ENCODE measurements at places on chromosomes 7 and 10.
A peak's percentile ranks its signal among the peaks of the same experiment; 100 is the strongest.

GRCh38 chr10:3770611-3771110 lies 14.3 kb downstream of the KLF6 start:
- DNase-seq, result no peak

DNA sequence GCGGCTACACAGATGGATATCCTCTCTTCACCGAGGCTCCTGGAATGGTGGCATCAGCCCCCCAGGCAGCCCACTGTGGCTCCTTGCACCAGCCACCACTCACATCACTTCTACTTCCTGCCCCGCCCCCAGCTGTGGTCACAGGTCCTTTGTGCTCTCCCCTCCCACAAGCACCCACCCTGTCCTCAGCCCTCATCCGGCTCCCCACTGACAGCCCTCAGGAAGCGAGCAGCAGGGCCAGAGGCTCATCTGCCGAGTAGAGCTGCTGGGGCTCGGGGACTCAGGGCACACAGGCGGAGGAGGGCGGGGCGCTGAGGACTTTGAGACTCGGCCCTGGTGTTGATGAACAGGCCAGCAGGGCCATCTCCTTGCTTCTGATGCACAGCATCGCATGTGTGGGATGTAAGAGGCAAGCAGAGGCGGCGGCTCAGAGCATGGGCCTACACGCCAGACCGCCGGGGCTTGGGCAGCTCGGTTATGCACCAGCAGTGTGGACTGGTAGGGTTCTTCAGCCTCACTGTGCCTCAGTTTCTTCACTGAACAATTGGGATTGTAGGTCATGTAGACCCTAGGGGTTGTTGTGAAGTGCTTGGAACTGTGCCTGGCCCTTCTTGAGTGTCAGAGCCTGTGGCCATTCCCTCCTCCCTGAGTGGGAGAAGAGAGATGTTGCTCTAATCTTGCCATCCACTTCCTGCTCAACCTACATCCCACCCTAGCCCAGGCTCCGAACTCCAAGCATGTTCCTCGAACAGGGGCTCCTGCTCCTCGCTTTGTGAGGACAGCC lies at the start of gene PRF1:
Gene PRF1 (minus strand): TSS at position 77 of the 784 bp plus-strand sequence. CDS start 1,839 bp downstream, outside the sequence.
- DNase-seq, result peak; percentile 78

DNA sequence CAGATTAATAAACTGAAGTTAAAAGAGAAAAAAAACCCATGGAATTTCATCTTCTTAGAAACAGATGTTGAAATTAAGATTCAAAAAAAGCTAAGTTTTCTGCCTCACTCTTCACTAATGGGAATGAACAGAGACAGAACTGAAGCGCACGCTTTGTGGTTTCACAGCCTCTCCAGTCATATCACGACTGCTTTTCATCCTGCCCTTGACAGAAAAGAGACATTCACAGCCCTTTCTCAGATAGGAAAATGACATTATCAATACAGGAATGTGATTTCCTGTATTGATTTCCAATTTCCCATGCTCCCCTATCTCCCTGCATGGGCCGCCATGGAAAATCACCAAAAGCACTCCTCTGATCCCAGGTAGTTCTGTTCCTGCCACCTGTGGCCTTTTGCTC lies 108.2 kb downstream of the PFKFB3 start:
- peak; percentile 24 for DNase-seq

DNA sequence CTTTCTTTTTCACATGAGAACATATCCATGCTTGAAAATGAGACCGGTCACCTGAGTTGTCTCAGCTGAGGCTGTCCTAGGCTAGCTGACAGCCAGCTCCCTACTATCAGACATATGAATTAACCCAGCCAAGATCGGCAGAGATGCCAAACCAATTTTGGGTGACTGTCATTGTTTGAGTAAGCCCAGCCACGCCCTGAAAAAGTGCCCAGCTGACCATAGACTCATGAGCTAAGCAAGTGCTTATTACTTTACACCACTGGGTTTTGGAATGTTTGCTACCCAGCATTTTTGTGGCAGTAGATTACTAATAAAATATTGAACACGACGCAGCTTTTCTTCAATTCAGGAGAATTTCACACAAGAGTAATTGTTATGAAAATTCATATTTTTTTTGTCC lies 265.2 kb upstream of the LYZL1 start:
- no peak for DNase-seq

GRCh38 chr10:112842832-112843360 lies 107.2 kb upstream of the TCF7L2 start:
- no peak for DNase-seq

GRCh38 chr10:31803606-31804351 lies 124.9 kb downstream of the ARHGAP12 start:
- DNase-seq, result no peak

- no peak for DNase-seq
These were observed 34.0 kb downstream of the PRKAR2B start for GRCh38 chr7:107078517-107078966.

DNA sequence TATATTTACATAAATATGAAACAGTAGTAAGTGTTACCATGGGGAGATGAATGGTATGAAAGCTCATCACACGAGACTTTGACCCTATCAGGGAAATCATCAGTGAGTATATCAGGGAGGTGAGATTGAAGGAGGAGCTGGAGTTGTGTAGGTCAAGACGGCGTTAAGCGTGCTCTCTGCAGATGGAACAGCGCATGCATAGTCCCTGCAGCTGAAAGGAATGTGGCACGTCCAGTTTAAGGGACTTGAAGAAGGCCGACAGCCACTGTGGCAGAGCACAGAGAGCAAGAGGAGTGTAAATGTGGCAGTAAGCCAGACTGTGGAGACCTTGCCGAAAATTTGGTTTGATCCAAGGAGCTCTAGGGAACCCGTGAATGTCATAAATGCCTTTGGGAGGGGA lies 38.9 kb downstream of the POU6F2 start:
- DNase-seq, result no peak

DNA sequence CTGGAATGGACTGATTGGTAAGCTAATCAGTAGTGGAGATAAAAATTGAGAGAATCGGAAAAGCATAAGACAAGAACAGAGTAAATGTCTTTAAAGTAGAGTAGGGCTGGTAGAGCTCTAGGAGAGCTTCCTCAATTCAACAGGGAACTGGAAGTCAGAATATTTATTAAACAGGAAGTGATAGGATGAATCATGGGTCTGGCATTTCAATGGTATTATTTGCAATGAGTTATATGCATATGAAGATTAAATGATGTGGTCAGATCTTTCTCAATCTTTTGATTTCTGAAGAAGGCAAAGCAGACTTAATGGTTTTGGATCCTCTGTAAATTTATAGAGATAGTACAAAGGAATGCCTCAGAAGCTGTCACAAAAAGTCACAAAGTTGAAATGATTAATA lies 349.0 kb downstream of the HPSE2 start:
- DNase-seq, result no peak

- DNase-seq, result no peak
These were observed 39.9 kb downstream of the UNC5B start for GRCh38 chr10:71252220-71252619.

GRCh38 chr10:118107541-118107940 lies 60.8 kb upstream of the RAB11FIP2 start:
- DNase-seq, result no peak

DNA sequence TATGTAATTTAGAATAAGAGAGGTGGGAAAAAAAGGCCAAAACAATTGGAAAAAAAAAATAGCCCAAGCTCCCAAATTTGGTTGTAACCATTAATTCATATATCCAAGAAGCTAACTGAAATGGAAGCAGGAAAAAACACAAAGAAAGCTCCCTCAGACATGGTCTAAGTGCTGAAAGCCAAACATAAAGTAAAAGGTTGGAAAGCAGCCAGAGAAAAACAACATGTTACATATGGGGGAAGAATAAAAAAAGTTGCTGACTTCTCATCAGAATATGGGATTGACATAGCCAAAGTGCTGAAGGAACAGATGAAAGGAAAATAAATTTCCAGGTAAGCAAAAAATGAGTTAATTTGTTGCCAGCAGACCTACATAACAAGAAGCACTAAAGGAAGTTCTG lies 40.3 kb downstream of the PDZD8 start:
- no peak for DNase-seq

DNA sequence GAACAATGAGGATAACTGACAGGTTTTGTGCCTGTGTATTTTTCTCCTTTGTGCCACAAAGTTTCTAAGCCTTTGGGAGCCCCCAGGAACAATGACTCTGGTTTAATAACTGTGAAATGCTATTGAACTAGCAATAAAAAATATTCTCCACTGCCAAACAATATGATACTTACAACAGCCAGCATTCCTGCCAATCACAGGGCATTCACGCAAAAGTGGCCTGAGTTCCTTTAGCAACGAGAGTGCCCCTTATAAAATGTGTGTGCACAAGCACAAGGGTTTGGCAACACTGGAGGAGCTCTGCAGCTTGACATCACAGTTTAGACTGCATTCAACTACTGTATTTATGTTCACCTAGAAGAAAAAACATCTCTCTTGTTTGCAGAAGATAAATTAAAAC lies 412.9 kb upstream of the NFE2L3 start:
- DNase-seq, result no peak

- no peak for DNase-seq
These were observed 43.3 kb downstream of the GPR37 start for GRCh38 chr7:124722292-124722691.

GRCh38 chr10:132574783-132575319 lies 37.3 kb downstream of the INPP5A start:
- no peak for DNase-seq

DNA sequence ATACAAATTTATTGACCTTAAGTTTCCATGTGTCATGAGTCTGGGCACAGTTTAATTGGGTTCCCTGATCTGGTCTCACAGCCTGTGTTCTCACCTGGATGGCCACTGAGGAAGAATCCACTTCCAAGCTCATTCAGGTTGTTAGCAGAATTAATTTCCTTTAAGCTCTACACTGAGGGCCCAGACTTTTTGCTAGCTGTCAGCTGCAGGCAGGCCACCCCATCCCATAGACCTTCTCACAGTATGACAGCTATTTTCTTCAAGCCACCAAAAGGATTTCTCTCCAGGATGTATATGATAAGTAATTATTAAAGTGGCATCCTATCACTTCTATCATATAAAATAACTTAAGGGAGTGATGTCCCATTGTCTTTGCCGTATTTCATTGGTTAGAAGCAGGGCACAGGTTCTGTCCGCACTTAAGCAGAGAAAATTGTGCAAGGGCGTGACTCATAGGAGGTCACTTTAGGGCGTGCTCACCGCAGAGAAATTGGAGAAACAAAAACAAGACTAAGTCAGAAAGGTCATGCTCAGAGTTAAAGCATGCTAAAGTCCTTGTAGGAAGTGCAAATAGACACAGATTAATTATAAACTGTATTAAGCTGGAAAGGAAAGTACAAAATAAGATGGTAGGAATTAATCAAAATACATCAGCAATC lies 109.9 kb downstream of the AHR start:
- no peak for DNase-seq

GRCh38 chr10:62437696-62438095 lies 63.5 kb downstream of the ZNF365 start:
- DNase-seq, result no peak

GRCh38 chr7:155598810-155599210 lies 45.7 kb upstream of the RBM33 start:
- DNase-seq, result peak; percentile 92

DNA sequence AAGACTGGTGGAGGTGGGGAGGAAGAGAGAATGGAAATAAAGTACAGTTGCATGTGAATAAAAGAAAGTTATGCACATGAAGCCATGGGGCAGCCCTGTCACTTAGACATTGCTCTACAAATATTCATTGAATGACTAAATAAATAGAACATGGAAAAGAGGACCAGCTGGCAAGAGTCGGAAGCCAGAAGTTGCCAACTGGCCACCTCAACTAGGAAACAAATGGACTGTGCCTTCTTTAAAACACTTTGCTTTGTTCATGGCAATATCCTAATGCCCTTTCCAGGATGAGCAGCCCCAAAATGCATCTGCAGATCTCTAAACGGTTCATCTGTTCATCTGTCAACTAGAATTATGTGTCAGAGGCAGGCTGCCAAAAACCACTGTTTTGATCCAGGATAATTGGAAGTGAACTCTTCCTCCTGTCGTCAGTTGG lies 157.3 kb downstream of the NOC3L start:
- DNase-seq, result no peak

- DNase-seq, result no peak
These were observed 159.8 kb downstream of the CHN2 start for GRCh38 chr7:29354340-29354739.

GRCh38 chr7:157483515-157483914 lies 146.7 kb downstream of the DNAJB6 start:
- no peak for DNase-seq
